ENCODE measurements at places on chromosomes 3 and 15.

DNA sequence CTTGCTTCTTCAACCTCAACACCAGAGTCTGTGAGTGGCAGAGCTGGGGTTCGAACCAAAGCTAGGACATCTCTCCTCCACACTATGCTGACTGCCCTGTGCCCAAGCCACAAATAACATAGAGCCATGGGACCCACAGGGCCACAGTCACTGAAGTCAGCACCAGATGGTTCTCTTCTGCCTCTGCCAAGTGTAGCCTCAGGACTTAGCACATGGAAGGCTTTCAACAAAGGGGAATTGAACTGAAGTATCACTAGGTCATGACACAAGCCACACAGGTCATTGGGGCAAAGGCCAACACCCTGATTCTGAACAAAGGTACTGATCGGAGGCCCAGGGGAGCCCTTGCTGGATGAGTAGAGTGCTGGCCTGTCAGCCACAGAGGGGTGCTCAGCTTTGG is 83.6 kb downstream of the BDH1 start:
- DNase-seq = no peak

- no peak for DNase-seq
These were observed 48.2 kb upstream of the FMN1 start for GRCh38 chr15:33242669-33243191.

DNA sequence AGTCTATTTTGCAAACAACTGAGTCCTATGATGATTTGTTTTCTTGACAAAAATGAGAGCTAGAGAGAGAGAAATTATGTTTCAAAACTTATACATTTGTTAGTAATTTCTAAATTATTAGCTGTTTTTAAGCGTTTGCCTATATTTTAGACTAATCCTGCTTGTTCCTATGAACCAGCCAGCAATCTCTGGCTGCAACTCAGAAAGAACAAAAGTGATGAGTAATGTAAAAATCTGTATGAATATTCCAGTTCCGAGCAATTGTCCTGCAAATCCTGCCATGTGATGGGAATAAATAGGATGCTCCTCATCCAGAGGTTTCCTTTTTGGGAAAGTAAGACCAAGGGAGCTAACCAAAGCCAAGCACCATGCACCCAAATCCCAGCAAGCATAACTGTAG is 228.3 kb upstream of the GBE1 start:
- DNase-seq = no peak

GRCh38 chr3:45612918-45613602 is 18.5 kb downstream of the LIMD1 start:
- no peak for DNase-seq

GRCh38 chr3:12428126-12428525 is 56.2 kb upstream of the TSEN2 start:
- DNase-seq = no peak

DNA sequence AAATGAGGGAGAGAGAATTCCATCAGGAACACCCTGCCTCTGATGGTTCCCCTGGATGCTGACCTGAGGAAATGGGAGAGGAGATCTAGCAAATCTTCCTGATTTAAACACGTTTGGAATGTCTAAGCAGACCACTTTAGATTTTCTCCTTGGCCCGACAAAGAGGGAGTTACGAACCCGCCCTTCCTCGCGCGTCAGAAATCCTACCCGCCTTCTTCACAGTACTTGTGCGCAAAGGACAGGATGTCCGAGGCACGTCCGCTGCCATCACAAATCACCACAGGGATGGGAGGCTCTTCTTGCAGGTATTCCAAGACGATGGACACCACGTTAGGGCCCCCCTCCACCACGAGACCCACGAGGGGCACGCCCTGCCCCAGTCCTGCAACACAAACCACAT is 38.6 kb downstream of the TRPM1 start:
- DNase-seq = no peak

DNA sequence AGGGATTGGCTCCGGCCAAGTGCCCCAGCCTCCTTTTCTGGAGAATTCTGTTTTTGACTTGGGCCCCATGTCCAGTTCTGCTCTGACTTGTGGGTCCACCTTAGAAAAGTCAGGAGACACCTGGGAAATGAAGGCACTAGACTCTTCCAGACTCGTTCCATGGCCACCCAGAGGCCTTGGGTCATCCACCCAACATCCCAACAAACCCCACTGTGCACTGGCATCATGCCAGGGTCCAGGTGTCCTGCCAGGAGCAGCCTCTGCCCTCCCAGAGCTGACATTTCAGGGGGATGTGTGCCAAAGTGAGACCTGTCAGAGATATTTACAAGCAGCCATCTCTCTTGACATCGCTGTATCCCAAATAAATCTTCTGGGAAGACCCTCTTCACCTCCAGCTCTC is 13.2 kb downstream of the SPATA12 start:
- DNase-seq = no peak

GRCh38 chr3:126371096-126371705 is 14.0 kb upstream of the KLF15 start:
- DNase-seq = no peak
